ENCODE measurements at places on chromosomes 1 and 21.

GRCh38 chr1:209911746-209912145, 26.3 kb upstream of the SYT14 start:
- no peak for DNase-seq

GRCh38 chr1:219120624-219121544, 52.8 kb upstream of the LYPLAL1 start:
- DNase-seq, result peak; percentile 33

GRCh38 chr21:45551316-45551715, 9.1 kb upstream of the SLC19A1 start:
- DNase-seq, result peak; percentile 42

DNA sequence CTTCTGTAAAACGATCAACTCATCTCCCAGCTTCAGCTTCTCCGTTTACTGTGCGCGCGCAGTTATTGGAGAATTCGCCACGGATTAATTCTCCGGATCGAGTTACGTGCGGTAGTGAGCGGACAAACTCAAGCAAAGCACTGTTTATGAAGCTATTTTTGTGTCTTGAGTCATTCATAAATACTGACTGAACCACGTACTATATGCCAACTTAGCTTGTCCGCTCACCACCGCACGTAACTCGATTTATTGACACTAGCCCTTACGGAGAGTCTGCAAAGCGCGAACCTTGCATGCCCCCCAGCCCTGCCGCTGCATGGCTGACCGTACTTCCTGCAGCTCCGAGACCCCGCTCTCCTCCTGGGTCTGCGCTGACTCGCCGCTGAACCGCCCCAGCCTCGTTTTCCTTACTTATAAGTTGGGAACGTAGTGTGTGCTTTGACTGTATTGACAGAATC, 773 bp downstream of the CHD1L start:
- peak; percentile 63 for DNase-seq

GRCh38 chr1:181160998-181161870, 72.7 kb downstream of the IER5 start:
- DNase-seq, result no peak

GRCh38 chr1:156691665-156692440, 13.5 kb downstream of the CRABP2 start:
- DNase-seq, result no peak

- no peak for DNase-seq
These were observed 352.9 kb downstream of the LTN1 start for GRCh38 chr21:28639737-28640136.

GRCh38 chr1:154459080-154459479, 42.9 kb upstream of the TDRD10 start:
- no peak for DNase-seq

GRCh38 chr1:204600968-204601367, 84.6 kb downstream of the LRRN2 start:
- DNase-seq, result no peak

DNA sequence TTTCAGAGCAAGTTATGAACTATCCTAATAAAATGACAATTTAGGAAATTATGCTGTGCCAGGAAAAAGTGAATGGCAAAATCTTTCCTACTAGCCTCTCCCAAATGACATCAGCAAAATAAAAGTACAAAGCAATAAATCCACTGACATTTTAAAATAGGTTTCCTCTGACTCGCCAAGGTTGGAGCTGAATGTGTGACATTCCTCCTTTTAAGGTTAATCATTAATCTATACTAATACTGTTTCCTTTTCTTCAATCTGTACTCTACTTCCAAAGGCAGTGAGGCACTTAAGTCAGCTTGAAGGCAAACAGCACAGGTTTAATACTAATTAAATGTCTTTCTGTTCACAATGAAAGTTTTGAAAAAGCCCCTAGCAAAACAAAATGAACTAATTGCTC, 15.7 kb downstream of the RNF19B start:
- no peak for DNase-seq

DNA sequence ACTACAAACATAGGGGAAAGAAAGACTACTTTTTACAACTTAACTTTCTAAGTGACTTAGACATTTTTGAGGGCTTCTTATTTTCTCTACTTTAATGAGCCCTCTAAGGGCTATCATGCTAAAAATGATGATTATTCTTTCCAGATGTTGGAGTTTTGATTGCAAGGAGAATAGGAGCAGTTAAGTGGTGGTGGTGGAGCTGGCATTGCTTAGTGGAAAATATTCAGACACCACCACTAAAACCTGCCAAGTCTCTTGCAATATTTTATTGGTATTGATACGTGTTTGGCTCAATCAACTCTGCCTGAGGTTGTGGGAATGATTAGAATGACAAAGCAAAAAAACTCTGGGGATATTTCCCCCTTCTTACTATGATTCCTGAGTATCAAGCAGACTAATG, 82.6 kb upstream of the PTGFR start:
- DNase-seq, result no peak

DNA sequence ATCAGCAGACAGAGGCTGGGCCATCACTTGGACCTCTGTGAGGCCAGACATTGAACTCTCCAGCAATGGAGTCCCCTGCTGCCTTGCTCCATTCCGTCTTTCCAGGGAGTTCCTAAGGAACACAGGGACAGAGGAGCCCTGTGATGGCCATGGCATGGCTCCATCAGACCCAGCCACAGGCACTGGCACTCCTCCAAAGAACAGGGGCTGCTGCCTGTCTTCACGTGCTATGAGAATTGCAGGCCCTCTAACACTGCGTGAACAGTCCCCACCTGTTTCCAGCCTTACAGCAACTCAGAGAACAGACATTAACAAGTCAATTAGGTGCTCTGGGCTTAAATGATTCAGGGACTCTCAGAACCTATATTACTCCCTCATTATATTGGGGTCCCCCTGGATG, 140.8 kb downstream of the ASTN1 start:
- DNase-seq, result no peak

GRCh38 chr1:159985473-159985872, 31.4 kb upstream of the SLAMF9 start:
- no peak for DNase-seq

- no peak for DNase-seq
These were observed 226.4 kb downstream of the NRIP1 start for GRCh38 chr21:14838400-14838799.

DNA sequence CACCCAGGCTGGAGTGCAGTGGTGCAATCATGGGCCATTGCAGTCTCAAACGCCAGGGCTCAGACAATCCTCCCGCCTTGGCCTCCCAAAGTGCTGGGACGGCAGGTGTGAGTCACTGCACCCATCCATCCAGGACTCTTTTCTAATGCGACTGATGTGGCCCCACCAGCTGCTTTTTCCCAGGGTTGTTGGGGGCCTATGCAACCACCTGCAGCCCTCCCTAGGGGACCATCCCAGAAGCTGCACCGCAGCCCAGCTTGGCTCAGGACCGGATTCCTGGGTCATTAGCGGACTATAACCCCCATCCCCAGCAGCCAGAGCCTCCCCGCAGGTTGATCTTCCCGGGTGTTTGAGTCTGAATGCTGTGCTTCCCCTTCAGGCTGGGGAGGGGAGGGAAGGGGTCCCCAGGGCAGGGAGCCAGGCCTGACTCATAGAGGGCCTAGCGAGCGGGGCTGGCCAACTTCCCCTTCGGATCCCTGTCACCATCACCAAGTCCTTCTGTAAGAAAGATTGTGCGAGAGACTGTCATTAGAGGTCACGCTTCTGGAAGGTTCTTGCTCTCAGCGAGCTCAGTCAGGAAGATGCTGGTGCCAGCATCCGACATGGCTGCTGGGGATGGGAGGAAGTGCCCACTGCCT, 108.7 kb upstream of the ACTRT2 start:
- peak; percentile 25 for DNase-seq

DNA sequence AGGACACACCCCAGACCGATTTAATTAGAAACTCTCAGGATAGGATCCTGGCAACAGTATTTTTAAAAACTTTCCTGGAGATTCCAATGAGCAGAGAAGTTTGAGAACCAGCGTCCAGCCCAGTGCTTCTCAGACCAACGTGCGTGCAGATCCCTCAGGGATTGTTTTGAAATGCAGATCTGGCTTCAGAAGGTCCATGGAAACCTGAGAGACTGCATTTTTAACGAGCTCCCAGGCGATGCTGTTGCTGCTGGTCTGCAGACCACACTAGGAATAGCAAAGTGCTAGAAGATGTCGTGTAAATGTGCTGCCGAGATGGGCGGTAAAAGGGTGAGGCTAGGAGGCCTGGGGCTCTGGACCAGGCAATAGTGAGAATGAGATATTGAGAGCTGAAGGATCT, 18.4 kb upstream of the CASQ1 start:
- DNase-seq, result no peak

- DNase-seq, result no peak
These were observed 2.0 kb upstream of the OR2T4 start for GRCh38 chr1:248359415-248359814.

DNA sequence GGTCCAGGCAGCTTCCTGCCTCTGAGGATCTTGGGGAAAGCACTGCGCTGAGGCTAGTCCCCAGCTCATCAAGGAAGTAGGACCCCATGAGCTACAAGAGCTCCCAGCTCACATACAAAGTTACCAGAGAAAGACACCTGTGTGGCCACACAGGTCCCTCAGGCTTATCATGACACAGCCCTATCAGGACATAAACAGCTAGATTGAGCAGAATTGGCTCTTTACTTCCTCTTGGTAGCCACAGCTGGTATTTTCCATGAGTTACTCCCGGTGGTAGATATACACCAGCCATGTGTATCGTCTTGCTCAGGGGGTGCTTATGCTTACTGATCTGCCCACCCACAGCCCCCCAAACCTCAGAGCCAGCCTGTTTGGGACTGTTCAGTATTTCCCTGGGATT, 1.2 kb downstream of the LENEP start:
- no peak for DNase-seq

GRCh38 chr1:214514819-214515383, 36.5 kb downstream of the PTPN14 start:
- no peak for DNase-seq

- peak; percentile 71 for DNase-seq
These were observed 55.5 kb downstream of the FOXO6 start for GRCh38 chr1:41416552-41417334.

- DNase-seq, result peak; percentile 82
These were observed 597 bp downstream of the PKN2 start for GRCh38 chr1:88684482-88685258.

- DNase-seq, result no peak
These were observed 197.5 kb upstream of the ST6GALNAC5 start for GRCh38 chr1:76669624-76670315.

DNA sequence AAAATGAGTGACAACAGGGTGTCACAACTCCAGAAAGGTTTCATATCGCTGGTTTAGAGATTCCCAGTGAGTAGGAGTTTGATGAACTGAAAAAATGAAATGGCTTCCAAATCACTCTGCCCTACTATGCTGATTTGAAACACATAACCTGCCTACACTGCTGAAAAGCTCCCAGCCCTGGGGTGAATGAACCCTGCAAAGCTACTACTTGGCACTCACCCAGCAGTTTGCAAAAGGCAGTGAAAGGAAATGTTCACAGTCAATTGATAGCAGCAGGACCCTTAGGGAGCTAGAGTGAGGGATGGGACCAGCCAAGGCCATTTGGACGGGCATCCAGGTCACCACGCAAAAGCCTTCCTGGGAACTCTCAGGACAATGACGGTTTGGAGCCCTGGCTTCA, 44.4 kb upstream of the SRP9 start:
- DNase-seq, result no peak

DNA sequence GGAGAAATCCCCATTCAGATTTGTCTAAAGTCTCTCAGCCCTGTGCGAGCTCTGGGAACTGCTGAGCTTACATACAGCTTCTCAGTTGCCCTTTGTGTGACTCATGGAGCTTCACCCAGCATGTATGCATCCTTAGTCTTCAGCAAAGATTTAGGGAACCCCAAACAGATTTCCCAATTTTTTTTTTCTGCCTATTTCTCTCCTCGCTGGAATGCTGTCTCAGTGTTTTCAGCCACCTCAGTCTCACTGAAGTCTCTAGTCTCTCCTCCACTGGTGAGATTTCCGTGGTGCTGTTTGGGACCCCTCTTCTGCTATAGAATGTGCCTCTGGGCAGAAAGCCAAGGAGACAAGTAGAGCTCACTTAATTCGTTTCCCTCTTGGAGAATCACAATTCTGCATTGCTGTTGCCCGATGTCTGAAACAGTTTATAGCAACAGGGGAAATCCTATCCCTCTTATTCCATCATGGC, 28.1 kb upstream of the TXLNA start:
- DNase-seq, result no peak

DNA sequence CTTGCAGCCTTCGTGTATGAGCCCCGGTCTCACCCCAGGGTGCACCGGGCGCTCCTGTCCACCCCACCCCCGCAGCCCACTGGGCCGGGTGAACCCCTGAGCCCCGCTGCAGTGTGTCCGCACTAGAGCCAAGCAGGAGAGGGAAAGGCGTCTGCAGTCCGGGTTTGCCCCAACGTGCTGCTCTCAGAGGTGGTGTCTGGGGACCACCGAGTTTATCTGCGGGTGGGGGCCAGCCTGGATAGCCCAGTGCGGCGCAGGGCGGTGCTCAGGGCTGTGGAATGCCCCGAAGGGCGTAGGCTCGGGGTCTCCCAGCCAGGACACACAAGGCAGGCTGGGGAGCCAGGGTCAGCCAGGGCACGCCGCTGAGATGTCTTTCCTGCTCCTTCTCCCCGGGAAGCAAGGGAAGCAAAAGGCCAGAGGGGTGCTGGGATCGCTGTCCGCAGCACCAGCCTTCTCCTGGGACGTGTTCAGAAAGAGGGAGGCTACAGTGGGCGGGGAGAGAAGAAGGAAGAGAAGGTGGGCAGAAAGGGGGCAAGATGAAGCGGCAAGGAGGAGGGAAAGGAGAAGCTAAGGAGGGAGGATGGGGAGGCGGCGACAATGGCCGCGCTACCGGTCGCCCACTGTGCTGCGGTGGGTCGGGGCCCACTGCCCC, 56.6 kb downstream of the MAB21L3 start:
- DNase-seq, result peak; percentile 30

- DNase-seq, result no peak
These were observed 28.2 kb upstream of the ANKRD13C start for GRCh38 chr1:70382682-70383081.

DNA sequence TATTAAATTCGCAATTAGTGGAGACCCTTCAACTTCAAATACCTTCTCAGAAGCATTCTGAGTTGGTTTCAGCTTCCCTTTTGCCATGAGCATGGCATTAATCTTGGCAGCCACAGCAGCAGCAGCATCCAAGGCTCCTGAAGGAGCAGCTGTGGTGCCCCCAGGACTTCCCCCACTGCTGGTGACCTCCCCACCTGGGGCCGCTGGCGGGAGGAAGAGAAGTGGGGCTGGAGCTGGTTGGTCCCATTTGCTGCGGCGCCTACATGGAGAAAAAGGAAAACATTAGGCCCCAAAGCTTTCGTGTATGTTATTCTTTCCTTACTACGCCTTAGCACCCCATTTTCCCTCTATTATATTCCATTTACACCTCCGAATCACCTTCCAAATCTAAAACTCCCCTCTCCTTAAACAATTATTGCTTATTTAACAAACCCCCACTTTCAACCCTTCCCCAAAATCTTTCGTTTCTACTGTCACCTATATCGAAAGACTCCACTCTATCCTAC, 569 bp downstream of the KHDC4 start:
- no peak for DNase-seq

DNA sequence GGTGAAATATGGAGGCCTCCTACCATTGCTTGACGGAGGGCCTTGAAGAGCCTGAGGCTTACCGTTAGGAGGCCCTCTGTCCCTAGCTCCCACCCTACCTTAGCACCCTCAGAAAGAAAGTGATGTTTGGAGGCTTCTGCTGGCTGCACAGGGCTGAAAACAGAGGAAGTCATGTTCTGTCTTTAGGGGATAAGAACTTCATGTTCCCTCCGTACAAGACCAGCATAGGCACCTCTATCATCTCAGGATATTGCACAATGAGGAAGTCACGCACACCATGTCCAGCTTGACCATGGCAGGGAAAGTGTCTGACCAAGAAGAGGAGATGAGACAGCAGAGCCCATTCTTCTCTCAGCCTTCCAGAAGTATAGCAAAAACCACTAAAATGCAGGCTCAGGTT, 13.8 kb downstream of the ADORA3 start:
- peak; percentile 45 for DNase-seq

- no peak for DNase-seq
These were observed 610.1 kb upstream of the NEGR1 start for GRCh38 chr1:72892461-72892860.
